ENCODE measurements at places on chromosomes 12 and 14. TPM values are rescaled to one million over a fixed set of nuclear protein-coding genes. Genes with fewer than 3 reads are reported as not detected.
A peak's percentile ranks its signal among the peaks of the same experiment; 100 is the strongest.

- no peak for DNase-seq
These were observed 8.5 kb upstream of the DIO3 start for GRCh38 chr14:101552786-101553231.

DNA sequence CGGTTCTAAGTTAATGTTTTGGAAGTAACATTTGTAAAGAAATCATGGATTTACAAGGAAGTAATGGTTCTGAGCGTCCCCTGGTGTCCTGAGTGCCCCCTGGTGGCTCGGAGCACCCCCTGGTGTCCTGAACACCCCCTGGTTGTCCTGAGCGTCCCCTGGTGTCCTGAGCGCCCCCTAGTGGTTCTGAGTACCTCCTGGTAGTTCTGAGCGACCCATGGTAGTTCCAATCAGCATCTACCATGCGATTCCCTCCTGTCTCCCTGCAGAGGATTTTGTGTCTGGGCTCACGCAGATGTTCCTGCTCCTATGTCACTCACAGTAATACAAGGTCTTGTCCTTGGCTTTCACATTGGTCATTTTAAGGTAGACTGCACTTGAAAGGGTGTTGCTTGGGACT lies 1352.9 kb downstream of the TMEM121 start:
- DNase-seq = no peak

GRCh38 chr12:13233830-13234641 lies 37.5 kb downstream of the EMP1 start:
- DNase-seq = peak; percentile 62

The PLCZ1 gene
- total RNA-seq = not detected

- no peak for DNase-seq
These were observed 11.3 kb upstream of the EML5 start for GRCh38 chr14:88804035-88804434.

The WNT1 gene
- not detected for total RNA-seq

GRCh38 chr12:30928356-30929244 lies 2.1 kb downstream of the TSPAN11 start:
- DNase-seq = peak; percentile 24

GRCh38 chr12:117571321-117571720 lies 209.9 kb upstream of the NOS1 start:
- no peak for DNase-seq

DNA sequence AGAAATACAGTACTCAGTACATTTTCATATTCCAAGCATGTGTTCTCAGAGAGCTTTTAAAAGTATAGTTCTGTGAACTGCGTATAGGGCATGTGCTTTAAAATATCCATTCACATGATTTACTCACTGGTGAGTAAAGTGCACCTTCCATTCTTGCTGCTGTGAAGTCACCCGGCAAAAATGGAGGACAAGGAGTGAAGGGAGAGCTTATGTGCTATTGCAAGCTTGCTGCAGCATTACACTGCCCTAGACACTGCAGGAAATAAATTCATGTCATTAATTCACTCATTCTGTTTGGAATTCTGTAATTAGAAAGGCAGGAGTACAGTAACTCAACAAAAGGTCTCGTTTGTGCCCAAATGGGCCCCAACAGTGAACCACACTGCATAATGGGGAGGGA lies 347.8 kb downstream of the PRKD1 start:
- DNase-seq = no peak

The CELA1 gene
- not detected for total RNA-seq

DNA sequence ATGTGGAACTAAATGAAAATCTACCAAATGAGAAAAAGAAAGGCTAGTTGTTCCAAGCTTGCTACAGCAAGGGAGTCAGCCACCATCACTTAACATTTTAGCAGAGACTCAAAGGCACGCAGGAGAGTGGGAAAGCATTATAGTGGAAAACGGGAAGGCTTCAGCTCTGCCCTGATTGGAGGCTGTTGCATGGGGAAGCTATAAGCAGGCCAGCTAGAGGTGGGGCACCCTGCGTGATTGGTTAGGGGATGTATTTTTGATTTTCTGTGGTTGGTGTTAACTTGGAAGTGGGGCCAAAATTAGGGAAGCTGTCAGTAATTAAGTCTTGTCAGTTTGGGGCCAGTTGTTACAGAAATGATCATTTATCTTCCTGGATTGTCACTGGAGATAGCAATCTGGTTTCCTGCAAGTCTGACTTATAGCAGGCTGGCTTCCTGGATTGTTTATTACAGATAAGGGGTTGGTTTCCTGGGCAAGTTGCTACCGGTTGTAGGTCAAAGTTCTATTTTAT lies 93.9 kb downstream of the FAR2 start:
- DNase-seq = no peak

DNA sequence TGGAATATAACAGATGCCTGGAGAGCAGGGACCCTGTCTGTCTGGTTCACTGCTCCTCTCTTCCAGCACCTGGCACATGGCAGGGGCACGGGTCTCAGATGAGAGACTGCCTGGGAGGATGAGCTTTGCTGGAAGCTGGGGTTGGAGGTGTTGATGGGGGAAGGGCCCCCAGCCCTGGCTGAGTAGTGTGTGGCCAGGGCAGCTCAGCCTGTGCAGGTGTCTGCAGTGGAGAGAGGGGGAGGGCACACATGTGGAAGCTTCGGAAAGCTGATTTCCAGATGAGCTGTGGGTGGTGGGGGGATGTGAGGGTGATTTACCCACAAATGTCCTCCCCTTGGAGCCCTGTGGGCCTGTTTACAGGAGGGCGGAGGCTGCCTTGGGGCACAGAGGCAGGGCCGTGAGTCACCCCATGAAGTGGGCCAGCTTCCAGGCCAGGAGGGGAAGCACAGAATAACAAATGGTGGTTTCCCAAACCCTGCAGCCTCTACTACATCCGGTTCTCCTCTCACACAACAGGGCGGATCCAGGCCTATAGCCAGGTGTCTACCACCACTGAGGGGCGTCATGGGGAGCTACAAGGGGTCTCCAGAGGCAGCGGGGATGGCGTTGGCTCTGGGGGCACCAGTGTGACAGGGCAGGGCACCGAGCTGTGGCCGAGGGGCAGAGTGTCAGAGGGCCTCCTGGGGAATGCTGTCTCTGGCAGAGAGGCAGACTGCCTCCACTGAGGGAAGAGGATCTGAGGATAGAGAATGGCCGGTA lies 11.0 kb downstream of the KRT7 start:
- no peak for DNase-seq

- no peak for DNase-seq
These were observed 164.0 kb downstream of the ETV6 start for GRCh38 chr12:11813438-11813813.

DNA sequence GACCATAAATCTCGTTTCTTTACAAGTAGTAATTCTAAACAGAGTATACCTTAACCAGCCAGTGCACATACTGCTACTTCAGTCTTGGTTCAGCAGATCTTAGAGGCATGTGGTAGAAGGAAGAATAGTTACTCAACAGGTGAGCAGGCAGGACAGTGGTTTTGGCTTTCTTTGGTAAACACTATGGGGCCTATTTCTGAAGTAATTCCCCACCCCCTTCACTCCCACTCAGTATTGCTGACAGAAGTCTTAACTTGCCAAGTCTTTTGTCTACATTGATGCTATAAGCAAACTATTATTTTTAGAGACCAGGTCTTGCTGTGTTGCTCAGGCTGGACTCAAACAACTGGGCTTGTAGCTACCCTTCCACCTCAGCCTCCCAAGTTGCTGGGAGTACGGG lies 68.5 kb downstream of the FBXO34 start:
- no peak for DNase-seq

GRCh38 chr14:102394717-102395375 lies 32.1 kb downstream of the TECPR2 start:
- no peak for DNase-seq

DNA sequence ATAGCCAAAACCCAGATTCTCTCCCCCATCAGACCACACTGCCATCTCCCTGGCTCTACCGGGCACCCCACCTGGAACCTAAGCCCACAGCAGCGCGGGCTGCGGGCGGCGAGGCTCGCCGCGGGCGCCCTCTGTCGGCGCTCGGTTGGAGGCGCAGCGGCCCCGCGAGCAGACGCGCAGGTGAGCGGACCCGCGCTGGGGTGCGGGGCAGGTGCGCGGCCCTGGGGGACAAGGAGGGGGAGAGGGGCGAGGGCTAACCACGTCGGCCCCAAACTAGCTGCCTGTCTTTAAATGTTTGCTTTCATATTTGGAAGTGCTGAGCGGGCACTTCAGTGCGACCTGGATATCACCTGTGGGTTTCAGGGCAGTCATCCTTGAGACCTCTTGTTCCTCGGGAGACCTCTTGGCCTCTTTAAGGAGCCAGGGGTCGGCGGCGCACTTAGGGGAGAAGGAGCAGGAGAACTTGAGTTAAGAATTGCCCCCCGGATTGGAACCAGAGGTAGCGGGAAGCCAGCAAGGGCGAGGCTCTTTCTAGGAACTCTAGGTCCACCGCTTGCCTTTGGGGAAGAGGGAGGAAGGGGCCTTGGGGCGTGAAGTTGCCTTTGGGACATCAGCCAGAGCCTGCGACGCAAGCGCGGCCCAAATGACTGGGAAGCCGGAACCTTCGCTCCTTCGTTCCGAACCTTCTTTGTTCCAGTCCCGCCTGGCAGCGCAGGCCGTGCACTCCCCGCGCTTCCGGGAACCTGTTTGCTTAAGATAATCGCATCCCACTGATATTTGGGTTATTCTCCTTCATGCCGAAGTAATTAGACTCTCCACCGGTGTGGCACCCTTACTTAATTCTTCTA lies 78.7 kb downstream of the NEDD1 start:
- peak; percentile 84 for DNase-seq

- no peak for DNase-seq
These were observed 23.0 kb downstream of the PDE6H start for GRCh38 chr12:14995583-14996425.

The RAD9B gene
- 0.22 TPM for total RNA-seq

DNA sequence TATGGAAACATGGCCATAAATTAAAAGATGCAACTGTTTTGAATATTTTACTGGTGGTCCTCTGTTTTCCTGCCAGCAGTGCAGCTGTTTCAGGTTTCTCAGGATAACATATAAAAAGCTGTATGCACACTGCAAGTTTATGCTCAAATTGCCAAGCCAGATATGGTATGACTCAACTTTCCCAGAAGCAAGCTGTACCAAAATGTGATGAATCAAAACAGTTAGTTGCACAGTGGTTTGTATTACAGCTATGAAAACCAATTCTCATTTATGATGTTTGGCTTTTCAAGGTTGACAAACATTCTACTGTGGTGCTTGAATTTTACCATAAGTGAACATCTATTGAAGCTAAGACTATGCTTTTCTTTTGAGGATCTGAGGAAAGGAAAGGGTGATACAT lies 15.5 kb downstream of the TRMT5 start:
- no peak for DNase-seq

The TMED8 gene
- 9.5 TPM for total RNA-seq

The ADCY6 gene
- 30.2 TPM for total RNA-seq

GRCh38 chr14:31166271-31166561 lies 41.4 kb downstream of the HECTD1 start:
- no peak for DNase-seq
